Hair follicular keratinocyte (primary cell): ENCODE measurements at places on chromosomes 7 and 10. TPM values are rescaled to one million over a fixed set of nuclear protein-coding genes. Genes with fewer than 3 reads are reported as not detected.

Gene ADAM22
- total RNA-seq, result not detected in 2 replicates

Gene ANKRD2
- 1.0 and 3.0 TPM in 2 replicates for total RNA-seq

Gene TRIM74
- not detected in 2 replicates for total RNA-seq

Gene HDAC9
- total RNA-seq, result 3.0 and 11.1 TPM in 2 replicates

Gene SAMD9L
- 0.70 and 0.99 TPM in 2 replicates for total RNA-seq

Gene KIAA1549
- 1.1 and 1.5 TPM in 2 replicates for total RNA-seq

Gene FRMPD2
- total RNA-seq, result under 0.01 TPM in 1 of 2 replicates, not detected in the other

Gene MAT1A
- total RNA-seq, result not detected in 2 replicates

Gene TCF7L2
- 1.6 and 7.7 TPM in 2 replicates for total RNA-seq

Gene TMEM254
- total RNA-seq, result 12.9 and 31.2 TPM in 2 replicates

Gene ZC3HAV1L
- 5.1 and 9.3 TPM in 2 replicates for total RNA-seq

Gene MEIG1
- total RNA-seq, result 0.49 TPM in 1 of 2 replicates, not detected in the other

Gene TMEM130
- total RNA-seq, result not detected in 2 replicates

Gene JMJD1C
- total RNA-seq, result 21.3 and 41.2 TPM in 2 replicates

Gene DTX2
- total RNA-seq, result 39.7 and 53.5 TPM in 2 replicates

Gene NPSR1
- total RNA-seq, result not detected in 2 replicates

Gene ASAH2B
- total RNA-seq, result 3.2 and 3.8 TPM in 2 replicates

Gene MSMB
- total RNA-seq, result not detected in 2 replicates

Gene TMEM178B
- under 0.01 TPM in 1 of 2 replicates, not detected in the other for total RNA-seq

Gene RPEL1
- 0.04 TPM in 1 of 2 replicates, not detected in the other for total RNA-seq

Gene NEURL1
- 0.15 and 0.23 TPM in 2 replicates for total RNA-seq

Gene ASB15
- not detected in 2 replicates for total RNA-seq

Gene SH2D4B
- not detected in 2 replicates for total RNA-seq

Gene CXCL12
- total RNA-seq, result not detected in 2 replicates

Gene RELN
- not detected in 2 replicates for total RNA-seq

Gene CDNF
- 0.11 and 0.47 TPM in 2 replicates for total RNA-seq

Gene PRSS2
- total RNA-seq, result not detected in 2 replicates

Gene AEBP1
- 6.6 and 9.7 TPM in 2 replicates for total RNA-seq

Gene ADCY1
- 0.16 and 2.5 TPM in 2 replicates for total RNA-seq
